Large intestine (tissue), 12 donors: ENCODE measurements at places on chromosomes 6 and 20.

GRCh38 chr6:32889533-32889932, 35.5 kb downstream of the PSMB9 start:
- no peaks in the 10 kb centered on the region for H3K27me3 ChIP-seq
- H3K36me3 ChIP-seq = no peaks in the 10 kb centered on the region
- no peak overlapping the region for H3K4me3 ChIP-seq
- no peaks in the 10 kb centered on the region for H3K4me1 ChIP-seq
- no peak overlapping the region for H3K27ac ChIP-seq
- DNase-seq = no peak

- H3K4me3 ChIP-seq = no peak overlapping the region
- no peaks in the 10 kb centered on the region for H3K27me3 ChIP-seq
- DNase-seq = no peak
- peaks cover 53% of the 10 kb centered on the region for H3K36me3 ChIP-seq
- H3K4me1 ChIP-seq = peaks cover 25% of the 10 kb centered on the region
- H3K27ac ChIP-seq = no peak overlapping the region
These were observed 20.2 kb upstream of the NAA20 start for GRCh38 chr20:19996917-19997316.

DNA sequence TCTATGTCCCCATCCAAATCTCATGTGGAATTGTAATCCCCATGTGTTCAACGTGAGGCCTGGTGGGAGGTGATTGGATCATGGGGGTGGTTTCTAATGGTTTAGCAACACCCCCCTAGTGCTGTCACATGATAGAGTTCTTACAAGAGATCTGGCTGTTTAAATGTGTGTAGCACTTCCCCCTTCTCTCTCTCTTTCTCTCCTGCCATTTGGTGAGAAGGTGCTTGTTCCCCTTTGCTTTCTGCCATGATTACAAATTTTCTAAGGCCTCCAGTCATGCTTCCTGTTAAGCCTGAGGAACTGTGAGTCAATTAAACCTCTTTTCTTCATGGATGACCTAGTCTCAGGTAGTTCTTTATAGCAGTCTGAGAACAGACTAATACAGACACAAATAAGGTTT, 165.4 kb downstream of the OGFRL1 start:
- no peak for DNase-seq
- no peaks in the 10 kb centered on the region for H3K4me1 ChIP-seq
- no peak overlapping the region for H3K27ac ChIP-seq
- H3K36me3 ChIP-seq = no peaks in the 10 kb centered on the region

- H3K4me3 ChIP-seq = no peak overlapping the region
- H3K4me1 ChIP-seq = no peaks in the 10 kb centered on the region
- no peaks in the 10 kb centered on the region for H3K36me3 ChIP-seq
- no peak overlapping the region for H3K27ac ChIP-seq
- DNase-seq = no peak
These were observed 118.3 kb downstream of the KCNQ5 start for GRCh38 chr6:72740135-72740534.

GRCh38 chr20:41095110-41095969, 42.0 kb upstream of the PLCG1 start:
- peak; percentile 37 for DNase-seq
- no peaks in the 10 kb centered on the region for H3K4me1 ChIP-seq
- no peak overlapping the region for H3K27ac ChIP-seq

DNA sequence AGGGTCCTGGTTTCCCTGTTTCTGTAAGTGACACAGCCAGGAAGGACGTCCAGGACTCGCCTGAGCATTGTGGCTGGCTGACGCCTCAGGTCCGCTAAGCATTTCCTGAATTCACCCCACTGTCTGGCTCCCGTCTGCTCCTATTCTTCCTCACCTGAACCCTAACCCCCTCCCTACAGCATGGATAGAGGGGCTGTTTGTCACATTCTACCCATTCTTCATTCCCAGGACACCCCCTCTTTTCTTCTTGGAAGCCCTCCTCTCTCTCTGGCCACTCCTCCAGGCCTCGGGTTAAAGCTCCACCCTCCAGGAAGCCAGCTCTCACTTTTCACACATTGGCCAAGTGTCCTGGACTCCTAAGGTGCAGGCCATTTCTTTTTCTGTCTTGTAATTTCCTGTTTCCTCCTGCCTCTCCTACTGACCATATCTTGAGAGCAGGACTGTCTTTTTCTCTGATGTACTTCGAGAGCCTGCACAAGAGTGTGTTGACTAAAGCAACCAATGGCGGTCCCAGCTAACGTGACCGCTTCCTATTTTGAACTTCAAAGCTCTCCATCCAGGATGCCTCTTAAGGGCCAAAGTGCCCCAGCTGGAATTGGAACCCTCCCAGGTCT, 24.2 kb upstream of the MYMX start:
- no peak overlapping the region for H3K4me3 ChIP-seq
- H3K4me1 ChIP-seq = no peaks in the 10 kb centered on the region
- no peak overlapping the region for H3K27ac ChIP-seq
- peak; percentile 59 for DNase-seq

DNA sequence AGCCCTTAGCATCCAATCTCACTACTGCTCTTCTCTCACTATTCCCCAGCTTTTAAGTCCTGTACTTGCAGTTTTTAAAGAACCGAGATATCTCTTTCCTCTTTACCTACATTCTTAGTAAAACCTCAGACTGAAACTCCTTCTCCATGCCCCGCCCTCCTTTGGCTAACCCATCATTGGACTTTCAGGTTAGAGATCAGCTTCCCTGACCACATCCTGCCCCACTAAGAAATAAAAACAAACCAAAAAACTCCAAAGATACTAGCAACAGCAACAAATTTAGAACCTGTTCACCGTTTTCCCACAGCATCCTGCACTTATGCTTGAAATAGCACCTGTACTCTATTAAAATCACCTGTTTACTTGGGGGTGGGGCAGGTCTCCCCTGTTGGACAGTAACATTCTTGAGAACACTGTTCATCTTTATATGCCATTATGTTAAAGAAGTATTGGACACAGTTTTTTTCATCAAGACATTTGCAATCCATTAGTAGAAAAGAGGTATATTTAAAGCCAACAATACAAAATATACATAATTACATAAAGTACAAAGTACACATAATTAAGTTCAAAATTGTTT, 16.3 kb upstream of the SMAP1 start:
- no peaks in the 10 kb centered on the region for H3K27me3 ChIP-seq
- no peak overlapping the region for H3K27ac ChIP-seq
- no peak overlapping the region for H3K4me3 ChIP-seq

- H3K4me1 ChIP-seq = no peaks in the 10 kb centered on the region
- H3K4me3 ChIP-seq = no peak overlapping the region
- no peak overlapping the region for H3K27ac ChIP-seq
- no peaks in the 10 kb centered on the region for H3K27me3 ChIP-seq
These were observed 672.6 kb downstream of the MAFB start for GRCh38 chr20:40016392-40016791.

- H3K27ac ChIP-seq = no peak overlapping the region
- no peaks in the 10 kb centered on the region for H3K36me3 ChIP-seq
- peaks cover 7% of the 10 kb centered on the region for H3K27me3 ChIP-seq
- DNase-seq = no peak
These were observed 43.6 kb upstream of the PHACTR3 start for GRCh38 chr20:59560588-59561227.

DNA sequence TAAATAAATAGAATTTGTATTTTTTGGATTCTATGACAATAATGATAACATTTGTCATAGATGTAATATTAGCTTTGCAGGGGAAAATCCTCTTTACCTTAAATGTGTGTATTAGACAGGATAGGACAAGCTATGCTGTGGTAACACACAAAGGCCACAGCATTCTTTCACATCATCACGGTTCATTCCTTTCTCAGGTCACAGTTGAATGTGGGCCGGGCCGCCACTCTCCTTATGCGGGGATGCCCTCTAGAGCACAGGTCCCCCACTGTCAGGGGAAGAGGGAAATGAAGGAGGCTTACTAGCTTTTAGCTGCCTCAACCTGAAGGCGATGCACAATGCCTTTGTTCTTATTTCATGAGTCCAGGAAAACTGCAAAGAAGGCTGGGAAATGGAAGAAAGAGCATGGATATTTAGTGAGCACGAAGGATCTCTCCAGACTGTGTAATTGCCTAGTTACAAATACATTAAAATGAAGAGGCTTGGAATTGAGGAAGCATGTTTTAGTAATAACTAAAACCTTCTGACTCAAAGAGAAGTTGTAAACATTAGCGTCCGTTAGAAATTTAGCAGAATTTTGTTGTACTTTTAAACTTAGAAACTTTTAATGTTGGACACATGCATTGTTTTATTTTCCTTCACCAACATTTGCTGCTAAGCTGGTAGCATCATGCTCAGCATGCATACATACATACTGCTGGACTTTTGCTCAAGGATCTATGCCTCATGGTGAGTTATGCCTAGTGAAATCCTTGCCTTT, 248.9 kb upstream of the FOXQ1 start:
- DNase-seq = no peak
- peaks cover 4% of the 10 kb centered on the region for H3K4me1 ChIP-seq
- no peak overlapping the region for H3K27ac ChIP-seq
- H3K27me3 ChIP-seq = no peaks in the 10 kb centered on the region
- H3K4me3 ChIP-seq = no peak overlapping the region
- H3K36me3 ChIP-seq = no peaks in the 10 kb centered on the region

GRCh38 chr20:62051546-62052255, 14.0 kb downstream of the TAF4 start:
- no peaks in the 10 kb centered on the region for H3K27me3 ChIP-seq
- DNase-seq = no peak
- no peak overlapping the region for H3K4me3 ChIP-seq
- no peak overlapping the region for H3K27ac ChIP-seq

- DNase-seq = no peak
- no peaks in the 10 kb centered on the region for H3K36me3 ChIP-seq
- H3K4me3 ChIP-seq = no peak overlapping the region
- H3K27ac ChIP-seq = no peak overlapping the region
- H3K27me3 ChIP-seq = no peaks in the 10 kb centered on the region
- H3K4me1 ChIP-seq = no peaks in the 10 kb centered on the region
These were observed 494.1 kb upstream of the ARID1B start for GRCh38 chr6:156283091-156283490.

DNA sequence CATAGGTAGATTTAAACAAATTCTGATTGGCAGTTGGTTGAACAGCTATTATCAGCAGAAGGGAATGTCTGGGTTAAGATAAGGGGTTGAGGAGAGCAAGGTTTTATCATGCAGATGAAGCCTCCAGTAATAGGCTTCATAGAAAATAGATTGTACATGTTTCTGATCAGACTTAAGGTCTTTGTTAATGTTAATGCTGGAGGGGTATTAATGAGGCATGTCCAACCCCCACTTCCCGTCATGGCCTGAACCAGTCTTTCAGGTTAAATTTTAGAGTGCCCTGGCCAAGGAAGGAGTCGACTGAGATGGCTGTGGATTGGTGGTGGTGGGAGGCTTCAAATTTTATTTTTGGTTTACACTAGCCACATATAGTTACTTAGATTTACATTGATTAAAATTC, 3.4 kb downstream of the CLPSL1 start:
- no peak overlapping the region for H3K27ac ChIP-seq
- no peak overlapping the region for H3K4me3 ChIP-seq
- no peaks in the 10 kb centered on the region for H3K4me1 ChIP-seq
- no peak for DNase-seq
- H3K27me3 ChIP-seq = peaks cover 35% of the 10 kb centered on the region
- H3K36me3 ChIP-seq = no peaks in the 10 kb centered on the region

DNA sequence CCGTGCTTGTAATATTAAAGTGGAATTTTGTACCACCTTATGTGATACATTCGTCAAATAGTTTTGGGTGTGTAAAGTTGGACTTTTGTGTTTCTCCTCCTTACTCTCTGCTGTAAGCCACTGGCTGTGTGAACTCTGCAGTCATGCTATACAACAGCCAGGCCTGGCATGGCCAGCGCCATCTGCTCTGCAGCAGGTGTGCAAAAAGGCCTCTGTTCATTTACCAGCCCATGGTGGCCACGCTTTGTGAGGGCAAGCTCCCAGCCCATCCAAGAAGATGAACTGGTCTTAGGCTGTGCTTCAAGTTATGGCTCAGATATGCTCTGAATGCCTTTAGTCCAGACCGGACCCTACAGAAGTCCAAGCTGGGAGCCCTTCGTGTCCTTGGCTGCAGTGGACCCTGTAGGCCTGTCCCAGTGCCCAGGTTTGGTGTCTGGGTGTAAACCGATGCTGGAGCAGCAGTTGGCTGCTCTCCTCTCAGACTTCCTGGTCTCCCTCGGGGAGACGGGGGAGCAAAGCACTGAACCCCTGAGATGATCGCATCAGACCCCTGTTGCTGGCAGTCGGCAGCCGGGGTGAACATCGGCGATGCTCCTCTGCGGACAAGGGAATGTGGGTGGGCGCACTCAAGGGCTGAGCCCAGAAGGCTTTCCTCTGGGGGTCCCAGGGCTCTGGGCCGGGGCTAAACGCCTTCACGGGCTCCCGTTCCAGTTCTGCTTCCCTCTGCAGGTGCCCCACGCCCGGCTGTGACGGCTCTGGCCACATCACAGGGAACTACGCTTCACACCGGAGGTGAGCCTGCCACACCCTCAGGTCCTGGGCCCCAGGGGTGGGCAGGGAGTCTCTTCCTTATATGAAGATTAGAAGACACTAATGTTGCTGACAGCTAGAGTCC, 28.6 kb upstream of the PCMTD2 start:
- H3K4me3 ChIP-seq = no peak overlapping the region
- H3K27ac ChIP-seq = no peak overlapping the region
- peaks cover 67% of the 10 kb centered on the region for H3K4me1 ChIP-seq
- DNase-seq = peak; percentile 76
- no peaks in the 10 kb centered on the region for H3K27me3 ChIP-seq

DNA sequence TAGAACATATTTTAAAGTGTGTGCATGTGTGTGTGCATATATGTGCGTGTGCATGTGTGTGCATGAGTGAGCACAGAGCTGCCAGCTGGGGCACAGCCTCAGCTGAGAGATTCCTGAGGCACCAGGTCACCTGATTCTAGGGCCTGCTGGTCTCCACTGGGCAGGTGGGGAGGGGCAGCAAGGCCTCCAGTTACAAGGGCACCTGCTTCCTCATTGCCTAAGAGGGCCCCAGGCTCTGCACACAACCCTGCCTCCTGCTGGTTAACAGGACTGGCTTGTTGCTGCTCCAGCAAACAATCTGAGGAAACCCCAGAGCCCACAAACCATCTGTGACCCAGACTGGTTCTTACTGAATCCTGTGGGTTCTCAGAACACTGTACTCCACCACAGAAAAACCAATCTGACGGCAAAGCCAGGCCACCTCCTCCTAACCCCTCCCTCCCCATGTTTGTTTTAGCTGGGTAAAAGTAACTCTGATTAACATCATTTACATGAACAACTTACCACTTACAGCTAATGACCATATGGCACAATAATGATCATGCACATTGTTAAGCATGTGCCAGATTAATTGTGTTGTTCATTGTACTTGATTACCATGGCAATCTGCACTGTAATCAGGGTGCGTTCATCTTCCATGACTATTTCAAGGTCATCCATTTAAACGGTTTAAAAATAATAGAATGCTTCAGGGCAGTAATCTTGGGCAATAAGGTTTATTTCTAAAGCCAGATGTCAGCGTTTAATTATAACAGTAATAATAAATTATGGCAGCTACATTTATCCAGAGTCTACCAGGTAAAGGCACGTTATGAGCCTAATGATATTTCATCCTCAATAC, 23.1 kb upstream of the UBE2J1 start:
- DNase-seq = peak; percentile 88
- no peaks in the 10 kb centered on the region for H3K36me3 ChIP-seq
- peak overlapping the region; percentile 43 for H3K27ac ChIP-seq
- no peaks in the 10 kb centered on the region for H3K27me3 ChIP-seq
- H3K4me3 ChIP-seq = no peak overlapping the region
- H3K4me1 ChIP-seq = peaks cover 5% of the 10 kb centered on the region

GRCh38 chr6:34200340-34200971, 36.2 kb upstream of the HMGA1 start:
- no peak overlapping the region for H3K27ac ChIP-seq
- no peaks in the 10 kb centered on the region for H3K36me3 ChIP-seq
- no peak for DNase-seq
- no peak overlapping the region for H3K4me3 ChIP-seq
